PC-9 (cell line): ENCODE measurements at places on chromosomes 7 and 10.

- no peak for DNase-seq
These were observed 62.9 kb downstream of the CCSER2 start for GRCh38 chr10:84391326-84391725.

- DNase-seq = no peak
These were observed 505.6 kb downstream of the RPS24 start for GRCh38 chr10:78539247-78539766.

GRCh38 chr10:970311-971149 is 17.7 kb upstream of the GTPBP4 start:
- peak; percentile 44 for DNase-seq

- no peak for DNase-seq
These were observed 94.9 kb downstream of the GAD2 start for GRCh38 chr10:26311383-26311940.

DNA sequence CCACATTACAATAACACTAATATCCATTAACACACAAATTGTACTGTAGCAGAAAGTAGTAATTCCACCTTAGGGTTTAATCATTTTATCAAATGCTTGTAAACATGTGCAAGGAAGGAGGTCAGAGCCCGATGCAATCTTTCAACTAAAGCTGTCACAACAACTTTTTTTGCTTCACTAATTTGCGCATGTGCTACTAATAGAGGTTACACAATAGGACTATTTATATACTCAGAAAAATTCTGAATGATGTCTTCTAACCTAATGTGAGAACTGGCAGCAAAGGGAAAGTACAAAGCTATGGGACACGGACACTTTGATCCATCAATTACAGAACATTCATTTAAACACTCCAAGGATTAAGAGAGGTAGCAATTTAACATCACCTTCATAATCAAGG is 244.4 kb downstream of the CHCHD3 start:
- DNase-seq = no peak
